ENCODE measurements at places on chromosomes 5 and 9.
A peak's percentile ranks its signal among the peaks of the same experiment; 100 is the strongest.

GRCh38 chr9:114477642-114478041 is 27.6 kb downstream of the WHRN start:
- no peak for DNase-seq

DNA sequence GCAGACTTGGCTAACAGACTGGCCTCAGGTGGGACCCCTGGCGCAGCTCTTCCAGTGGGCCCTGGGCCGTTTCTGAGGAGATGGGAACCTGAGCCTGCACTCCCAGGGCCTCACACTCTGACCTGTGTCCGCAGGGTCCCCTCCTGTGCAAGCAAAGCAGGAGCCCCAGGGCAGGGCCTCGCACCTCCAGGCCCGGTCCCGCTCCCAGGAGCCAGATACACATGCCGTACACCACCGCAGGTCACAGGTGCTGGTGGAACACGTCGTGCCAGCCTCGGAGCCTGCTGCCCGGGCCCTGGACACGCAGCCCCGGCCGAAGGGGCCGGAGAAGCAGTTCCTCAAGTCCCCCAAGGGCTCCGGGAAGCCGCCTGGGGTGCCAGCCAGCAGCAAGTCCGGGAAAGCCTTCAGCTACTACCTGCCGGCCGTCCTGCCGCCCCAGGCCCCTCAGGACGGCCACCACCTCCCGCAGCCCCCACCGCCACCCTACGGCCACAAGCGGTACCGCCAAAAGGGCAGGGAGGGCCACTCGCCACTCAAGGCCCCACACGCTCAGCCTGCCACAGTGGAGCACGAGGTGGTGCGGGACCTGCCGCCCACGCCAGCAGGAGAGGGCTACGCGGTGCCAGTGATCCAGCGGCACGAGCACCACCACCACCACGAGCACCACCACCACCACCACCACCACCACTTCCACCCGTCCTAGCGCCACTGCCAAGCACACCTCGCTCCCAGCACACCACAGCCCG is 29.2 kb downstream of the NKD2 start:
- DNase-seq: no peak

- DNase-seq: no peak
Measured at GRCh38 chr9:132408521-132408920, 1.5 kb upstream of the CFAP77 start.

DNA sequence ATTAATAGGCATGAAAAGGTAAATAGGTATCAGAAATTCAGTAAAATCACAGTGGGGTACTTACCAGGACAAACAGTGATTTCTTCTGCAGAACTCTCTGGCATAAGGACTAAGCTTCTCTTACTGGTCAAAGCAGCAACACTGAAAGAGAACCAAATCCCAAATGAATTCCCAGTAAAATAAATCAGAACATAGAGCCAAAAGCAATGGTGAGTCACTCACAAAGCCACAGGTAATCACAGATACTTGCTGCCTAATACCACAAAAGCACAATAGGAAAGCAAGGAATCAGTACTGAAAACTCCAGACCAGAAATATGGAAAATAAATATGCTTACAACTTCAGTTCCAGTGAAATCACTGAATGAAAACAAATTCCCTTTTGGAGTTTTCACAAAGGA is 50.7 kb downstream of the UIMC1 start:
- DNase-seq: no peak

DNA sequence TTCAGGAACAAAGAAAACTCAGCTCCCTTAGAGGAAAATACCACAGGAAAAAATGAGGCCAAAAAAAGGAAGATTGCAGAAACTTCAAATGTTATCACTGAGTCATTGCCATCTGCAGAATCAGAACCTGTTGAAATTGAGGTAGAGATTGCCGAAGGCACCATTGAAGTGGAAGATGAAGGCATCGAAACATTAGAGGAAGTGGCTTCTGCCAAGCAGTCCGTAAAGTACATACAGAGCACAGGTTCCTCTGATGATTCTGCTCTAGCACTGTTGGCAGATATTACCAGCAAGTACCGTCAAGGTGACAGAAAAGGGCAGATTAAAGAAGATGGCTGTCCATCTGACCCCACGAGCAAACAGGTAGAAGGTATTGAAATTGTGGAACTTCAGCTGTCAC is 30.8 kb upstream of the NIM1K start:
- peak; percentile 7 for DNase-seq

- DNase-seq: no peak
Measured at GRCh38 chr9:87193925-87194868, 246.9 kb upstream of the GAS1 start.

DNA sequence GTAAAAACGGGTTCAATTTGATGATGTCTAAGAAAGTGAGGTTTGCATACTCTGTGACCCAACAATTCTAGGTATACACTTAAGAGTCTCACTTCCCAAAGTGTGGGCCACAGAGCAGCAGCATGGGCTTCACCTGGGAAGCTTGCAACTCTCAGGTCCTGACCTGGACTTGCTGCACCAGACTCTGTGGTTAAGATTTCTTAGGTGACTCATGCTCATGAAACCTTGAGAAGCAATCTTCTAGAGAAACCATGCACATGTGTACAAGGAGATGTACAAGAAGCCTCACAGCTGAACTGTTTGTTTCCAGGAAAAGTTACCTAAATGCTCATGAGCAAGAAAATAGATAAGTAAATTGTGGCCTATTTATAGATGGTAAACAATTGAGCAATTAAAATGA is 30.0 kb downstream of the DNAJC21 start:
- DNase-seq: no peak

GRCh38 chr9:102700936-102701335 is 294.2 kb upstream of the CYLC2 start:
- no peak for DNase-seq

GRCh38 chr9:1051210-1051583 is 1.0 kb downstream of the DMRT2 start:
- no peak for DNase-seq

GRCh38 chr5:80408484-80409366 is 861 bp downstream of the ZFYVE16 start:
- DNase-seq: no peak

- no peak for DNase-seq
Measured at GRCh38 chr9:91945277-91946085, 4.5 kb downstream of the ROR2 start.

DNA sequence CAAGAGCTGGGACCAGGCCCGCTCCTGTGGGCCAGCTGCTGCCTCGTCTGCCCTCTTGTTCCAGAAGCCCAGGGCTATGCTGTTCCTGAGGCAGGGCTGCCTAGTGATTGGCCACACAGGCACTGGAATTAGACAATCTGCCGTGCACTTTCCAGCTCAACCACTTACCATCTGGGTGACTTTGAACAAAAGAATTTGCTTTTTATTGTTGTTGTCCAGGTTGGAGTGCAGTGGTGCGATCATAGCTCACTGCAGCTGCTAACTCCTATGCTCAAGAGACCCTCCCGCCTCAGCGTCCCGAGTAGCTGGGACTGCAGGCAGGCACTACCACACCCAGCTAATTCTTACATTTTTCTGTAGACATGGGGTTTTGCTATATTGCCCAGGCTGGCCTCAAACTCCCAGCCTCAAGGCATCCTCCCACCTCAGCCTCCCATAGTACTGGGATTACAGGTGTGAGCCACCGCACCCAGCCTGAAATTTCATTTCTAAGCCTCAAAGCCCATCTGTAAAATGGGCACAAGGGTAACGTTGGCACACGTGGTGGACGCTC is 1.2 kb upstream of the NEK6 start:
- no peak for DNase-seq

GRCh38 chr9:88593537-88594185 is 58.7 kb downstream of the NXNL2 start:
- DNase-seq: peak; percentile 42

GRCh38 chr9:71796100-71796767 is 27.9 kb upstream of the CEMIP2 start:
- peak; percentile 11 for DNase-seq

GRCh38 chr5:131524431-131524830 is 110.6 kb downstream of the RAPGEF6 start:
- no peak for DNase-seq

DNA sequence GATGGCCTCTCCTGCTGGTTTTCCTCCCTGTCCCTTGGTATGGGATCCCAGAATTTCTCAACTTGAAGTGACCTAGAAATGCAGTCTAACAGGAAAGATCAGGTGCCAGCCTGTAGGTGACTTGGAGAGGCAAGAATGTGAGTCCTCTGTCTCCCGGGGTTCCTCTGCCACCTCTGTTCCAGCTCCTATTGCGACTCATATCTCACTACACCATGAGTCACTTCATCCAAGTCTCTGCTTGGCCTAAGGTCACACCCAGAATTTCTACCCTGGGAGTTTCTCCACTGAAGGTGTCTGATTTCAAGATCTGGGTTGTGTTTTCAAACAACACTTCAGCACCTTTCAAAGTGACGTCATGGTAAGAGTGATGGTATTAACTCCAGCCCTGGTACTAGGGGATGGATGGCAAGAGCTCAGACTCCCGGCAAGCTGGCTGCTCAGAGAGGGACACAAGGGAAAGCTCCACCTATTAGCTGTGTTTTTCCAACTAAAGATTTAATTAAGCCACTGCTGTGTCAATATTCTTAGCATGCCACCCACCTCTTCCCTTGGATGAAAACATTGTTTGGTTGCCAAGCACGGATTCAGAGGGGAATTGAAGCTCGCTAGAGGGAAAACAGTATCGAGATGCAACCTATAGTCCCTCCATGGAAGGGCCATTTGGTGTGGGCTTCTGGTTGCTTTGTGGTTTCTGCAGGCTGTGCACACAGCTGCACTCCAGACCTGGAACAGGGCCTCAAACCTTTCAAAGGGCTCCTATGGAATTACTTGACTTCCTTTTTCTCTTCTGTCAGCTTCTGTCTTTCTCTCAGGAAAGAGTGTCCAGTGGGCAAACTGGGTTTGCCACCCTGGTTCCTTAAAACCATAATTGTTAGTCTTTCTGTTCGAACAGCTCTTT is 205.7 kb downstream of the GAS1 start:
- DNase-seq: no peak

GRCh38 chr9:13648676-13649075 is 369.2 kb upstream of the MPDZ start:
- DNase-seq: no peak

DNA sequence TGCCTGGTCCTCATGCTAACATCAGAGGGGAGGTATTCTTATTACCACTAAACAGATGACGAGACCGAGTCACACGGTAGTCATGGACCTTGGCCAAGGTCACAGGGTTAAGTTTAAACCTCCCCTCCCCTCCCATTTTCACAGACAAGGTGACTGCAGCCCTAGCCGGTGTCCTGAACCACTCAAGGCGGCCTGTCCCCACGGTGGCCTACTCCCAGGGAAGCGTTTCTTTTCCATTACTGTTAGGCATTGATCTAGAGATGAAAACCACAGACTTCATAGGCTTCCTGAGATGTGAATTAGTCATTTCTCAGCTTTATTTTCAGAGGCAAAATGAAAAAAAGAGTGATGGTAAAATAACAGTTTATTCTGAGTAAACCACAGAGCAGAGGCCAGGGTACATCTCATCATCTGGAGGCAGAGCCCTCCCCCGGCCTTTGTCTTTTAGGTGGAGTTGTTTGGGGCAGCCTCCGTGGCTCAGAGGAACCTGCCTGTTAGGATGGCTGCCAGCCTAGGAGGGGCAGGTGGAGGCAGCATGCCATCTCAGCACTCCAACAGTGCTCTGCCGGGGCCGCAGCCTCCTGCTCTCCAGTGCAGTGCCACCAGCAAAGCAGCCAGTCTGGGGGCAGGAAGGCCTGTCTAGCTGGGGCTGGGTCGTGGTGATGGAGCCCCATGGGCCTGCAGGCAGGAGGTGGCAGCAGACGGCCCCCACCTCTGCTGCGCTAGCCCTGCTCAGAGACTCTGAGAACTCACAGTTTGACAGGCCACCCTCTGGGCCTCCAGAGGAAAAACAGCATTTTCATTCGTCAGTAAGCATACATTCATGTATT is 71.2 kb downstream of the RAPGEF1 start:
- DNase-seq: peak; percentile 50

- DNase-seq: no peak
Measured at GRCh38 chr9:113589890-113590289, 126.4 kb downstream of the RGS3 start.

- DNase-seq: no peak
Measured at GRCh38 chr5:15510092-15510491, 10.1 kb downstream of the FBXL7 start.

DNA sequence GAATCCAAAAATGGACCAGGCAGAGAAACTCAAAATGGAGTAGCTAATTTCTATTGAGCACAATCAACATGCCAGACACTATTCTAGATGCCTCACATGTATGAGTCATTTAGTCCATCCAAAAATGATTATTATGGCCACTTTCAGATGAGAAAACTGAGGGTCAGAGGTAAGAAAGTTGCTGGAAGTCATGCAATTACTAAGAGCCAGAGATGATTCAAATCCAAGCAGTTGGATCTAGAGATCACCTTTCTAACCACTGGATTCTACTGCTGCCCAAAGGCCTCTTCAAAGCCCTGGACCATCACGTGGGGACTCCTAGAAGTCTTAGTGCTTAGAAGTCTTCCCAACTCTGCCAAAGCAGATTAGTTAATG is 51.8 kb upstream of the HMHB1 start:
- DNase-seq: no peak

DNA sequence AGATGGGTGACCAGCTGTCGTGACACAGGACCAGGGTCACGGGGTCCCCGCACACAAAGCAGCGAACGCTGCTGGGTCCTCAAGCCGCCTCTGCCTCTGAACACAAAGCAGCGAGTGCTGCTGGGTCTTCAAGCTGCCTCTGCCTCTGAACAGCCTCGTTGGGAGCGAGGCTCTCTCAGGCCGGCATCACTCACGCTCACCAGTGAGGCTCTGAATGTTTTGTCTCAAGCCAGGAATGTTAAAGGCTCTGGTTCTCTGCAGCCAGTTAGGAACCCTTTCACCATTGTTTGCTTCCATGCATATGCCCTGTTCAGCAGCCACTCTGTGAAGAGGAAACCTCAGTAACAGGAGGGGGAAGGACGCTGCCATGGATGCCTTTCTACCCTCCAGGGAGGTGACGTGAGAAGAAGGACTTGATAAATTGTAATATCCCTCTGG is 82.7 kb upstream of the TAF11L2 start:
- DNase-seq: no peak

DNA sequence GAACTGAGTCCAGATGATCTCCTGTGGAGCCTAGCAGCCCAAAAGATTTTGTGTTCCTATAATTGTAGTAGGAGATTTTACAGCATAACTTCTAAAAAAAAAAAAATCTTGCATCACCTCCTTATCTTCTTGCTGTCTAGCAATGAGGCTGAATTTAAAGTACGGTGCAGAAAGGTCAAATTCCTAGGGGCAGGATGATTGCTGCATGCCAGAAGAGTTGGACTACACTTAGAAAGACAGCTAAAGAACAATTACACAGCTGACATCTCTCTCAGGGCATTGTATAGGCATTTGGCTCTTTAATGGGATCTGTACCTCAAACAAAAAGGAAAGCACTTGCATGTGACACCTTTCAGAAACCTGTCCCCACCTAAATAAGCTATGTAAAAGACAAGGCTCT is 443.2 kb downstream of the HCN1 start:
- DNase-seq: no peak

DNA sequence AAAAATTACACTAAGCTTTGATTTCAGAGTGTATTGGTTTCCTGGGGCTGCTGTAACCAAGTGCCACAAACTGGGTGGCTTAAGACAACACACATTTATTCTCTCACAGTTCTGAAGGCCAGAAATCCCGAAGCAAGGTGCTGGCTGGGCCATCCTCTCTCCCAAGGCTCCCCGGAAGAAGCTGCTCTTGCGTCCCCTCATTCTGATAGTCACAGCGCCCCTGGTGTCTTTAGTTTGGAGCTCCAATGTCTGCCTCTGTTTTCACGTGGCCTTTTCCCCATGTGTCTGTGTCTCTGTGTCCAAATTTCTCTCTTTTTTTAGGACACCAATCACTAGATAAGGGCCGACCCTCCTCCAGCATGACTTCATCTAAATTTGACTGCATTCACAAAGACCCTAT is 56.7 kb downstream of the ROPN1L start:
- DNase-seq: no peak
